ENCODE measurements at places on chromosomes 6 and 20.
A peak's percentile ranks its signal among the peaks of the same experiment; 100 is the strongest.

- no peak for DNase-seq
Observed at GRCh38 chr6:170375661-170376060, 69.1 kb downstream of the FAM120B start.

DNA sequence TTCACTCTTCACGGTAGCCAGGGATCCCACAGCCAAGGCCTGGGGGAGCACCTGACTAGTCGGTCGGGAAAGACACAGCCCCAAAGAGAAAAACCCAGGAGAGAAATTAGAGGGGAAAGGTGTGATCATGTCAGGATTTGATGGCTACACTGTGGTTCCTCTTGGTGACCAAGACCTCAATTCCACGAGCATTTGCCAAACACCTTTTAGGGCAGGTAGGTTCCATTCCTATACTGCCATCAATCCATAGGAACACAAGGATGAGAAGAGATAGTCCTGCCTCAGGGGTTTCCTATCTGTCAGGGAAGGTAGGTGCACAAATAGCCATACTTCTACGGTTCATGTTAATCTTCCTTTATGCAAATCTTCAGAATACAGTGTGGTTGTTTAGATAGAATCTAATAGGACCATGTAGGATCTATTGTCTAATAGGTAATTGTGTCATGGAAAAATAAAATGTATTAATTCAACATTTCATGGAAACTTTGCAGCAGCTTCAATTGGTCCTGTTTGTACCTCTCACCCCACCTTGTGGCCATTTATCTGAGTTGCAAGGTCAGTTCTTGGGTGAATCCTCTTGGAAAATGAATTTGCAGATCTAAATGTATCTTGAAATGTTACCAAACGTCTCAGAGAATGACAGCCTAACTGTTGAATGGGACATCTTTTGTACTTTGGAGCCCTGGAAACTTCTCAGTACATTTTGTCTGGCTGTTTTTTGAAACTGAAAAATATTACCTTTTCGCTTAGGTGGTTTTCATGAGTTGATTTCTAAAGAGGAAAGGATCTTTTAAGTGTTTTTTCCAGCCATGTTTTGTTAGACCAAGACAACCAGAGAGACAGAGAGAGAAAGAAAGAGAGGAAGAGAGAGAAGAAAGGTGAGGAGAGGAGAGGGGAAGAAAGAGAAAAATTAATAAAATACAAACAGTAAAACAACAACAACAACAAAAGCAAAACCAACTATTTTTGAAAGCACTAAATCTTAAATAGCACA is 33.7 kb upstream of the IYD start:
- DNase-seq, result no peak

DNA sequence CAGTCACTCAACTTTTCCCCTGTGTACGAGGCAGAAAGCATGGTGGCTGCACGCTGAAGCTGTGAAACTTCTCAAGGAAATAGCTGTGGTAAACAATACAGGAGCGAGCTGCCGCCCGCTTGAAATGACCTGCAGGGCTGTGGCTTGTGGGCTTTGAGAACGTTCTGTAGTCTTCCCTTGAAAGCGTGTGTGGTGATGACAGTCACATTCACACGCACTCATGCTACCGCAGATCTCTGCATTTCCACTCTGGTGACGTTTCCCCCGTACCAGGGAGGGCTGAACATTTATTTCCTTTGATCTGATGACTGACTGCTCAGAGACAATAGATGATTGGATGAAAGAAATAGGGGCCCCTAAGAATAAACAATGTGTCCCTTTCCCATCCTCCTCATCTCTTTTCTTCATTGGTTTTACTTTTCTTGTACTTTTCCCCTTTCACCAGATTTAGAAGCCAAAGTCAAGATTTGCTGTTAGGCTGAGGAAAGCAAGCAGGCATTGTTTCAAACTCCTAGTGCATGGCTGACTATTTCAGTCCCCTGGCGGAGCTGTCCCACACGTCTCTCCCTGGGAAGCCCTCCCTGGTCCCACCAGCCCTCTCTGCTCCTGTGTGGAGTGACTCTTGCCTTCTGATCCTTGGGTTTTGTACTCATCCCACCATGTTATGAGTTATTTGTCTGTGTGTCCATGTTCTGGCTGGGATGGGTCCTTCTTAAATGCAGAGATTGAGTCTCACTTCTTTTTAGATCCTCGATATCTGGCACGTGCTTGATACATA is 3.9 kb downstream of the SYTL3 start:
- no peak for DNase-seq

DNA sequence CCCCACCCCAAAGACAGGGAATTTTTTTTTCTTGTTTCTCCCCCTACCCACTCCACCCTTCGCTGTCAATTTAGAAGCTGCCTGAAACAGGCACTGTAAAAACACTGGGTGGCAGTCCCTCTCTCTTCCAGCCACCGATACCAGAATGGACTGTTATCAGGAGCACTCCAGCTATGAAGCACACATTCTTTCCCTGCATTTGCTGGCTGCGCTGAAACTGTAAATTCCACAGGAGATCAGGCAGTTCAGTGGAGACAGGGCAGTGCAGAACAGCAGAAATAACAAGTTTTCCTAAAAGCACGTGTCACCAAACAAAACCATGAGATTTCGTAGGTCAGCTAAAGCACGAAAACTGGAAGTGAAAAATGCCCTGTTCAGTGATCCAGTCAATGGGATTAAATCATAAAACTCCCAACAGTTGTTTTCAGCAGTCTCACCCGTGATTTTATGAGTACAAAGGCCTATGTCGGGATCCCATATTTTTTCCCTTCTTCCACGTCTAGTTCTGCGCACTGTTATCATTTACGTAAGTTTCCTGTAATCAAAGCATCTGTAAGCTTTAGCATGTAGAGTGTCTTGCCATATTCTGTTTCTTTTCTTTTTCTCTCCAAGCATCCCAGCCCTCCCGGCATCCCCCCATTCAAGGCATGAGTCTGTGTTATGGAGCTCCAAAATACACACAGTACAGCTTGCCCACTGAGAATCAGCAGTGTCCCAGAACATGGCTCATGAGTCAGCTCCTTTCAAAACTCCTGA is 359.9 kb upstream of the EPHA7 start:
- DNase-seq, result peak; percentile 38

- DNase-seq, result no peak
Observed at GRCh38 chr6:157887892-157888291, 64.8 kb downstream of the SNX9 start.

DNA sequence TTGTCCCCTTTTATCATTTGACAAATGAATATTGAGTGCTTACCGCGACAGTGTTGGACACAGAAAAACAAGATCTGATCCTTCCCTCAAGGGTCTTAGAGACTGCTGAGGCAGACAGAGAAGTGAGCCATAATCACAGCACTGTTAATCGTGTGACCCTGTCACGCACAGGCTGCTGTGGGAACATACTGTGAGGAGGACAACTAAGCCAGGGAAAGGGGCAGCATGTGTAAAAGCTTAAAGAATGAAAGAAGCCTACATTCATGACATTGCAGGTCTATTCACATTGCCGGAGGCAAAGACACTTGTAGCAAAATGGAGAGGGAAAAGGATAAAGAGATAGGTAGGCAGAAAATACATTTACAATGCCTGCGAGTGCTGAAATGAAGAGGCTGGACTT is 32.7 kb downstream of the TRDN start:
- DNase-seq, result no peak
